Cerebellar nuclear complex (tissue), 1 donor: ENCODE measurements at places on chromosomes 7 and 10.

DNA sequence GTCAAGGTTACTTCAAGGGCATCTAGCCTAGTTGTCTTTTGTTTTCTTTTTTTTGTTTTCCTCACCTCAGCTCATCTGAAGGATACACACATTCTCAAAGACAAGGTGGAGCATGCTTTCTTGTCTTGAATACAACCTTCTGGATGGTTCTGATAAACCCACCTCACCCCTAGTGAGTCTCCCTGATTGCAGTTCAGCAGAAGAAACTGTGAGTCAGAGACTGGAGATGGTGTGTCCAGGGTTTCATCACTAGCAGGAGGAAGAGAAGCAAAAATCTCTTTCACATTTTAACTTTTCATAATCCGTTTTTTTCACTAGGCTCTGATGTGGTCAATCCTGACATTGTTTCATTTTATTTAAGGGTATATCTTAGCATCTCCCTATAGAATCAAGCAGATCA, 143.0 kb upstream of the NRBF2 start:
- DNase-seq, result no peak

GRCh38 chr7:43104874-43105520, 7.5 kb upstream of the HECW1 start:
- DNase-seq, result no peak

DNA sequence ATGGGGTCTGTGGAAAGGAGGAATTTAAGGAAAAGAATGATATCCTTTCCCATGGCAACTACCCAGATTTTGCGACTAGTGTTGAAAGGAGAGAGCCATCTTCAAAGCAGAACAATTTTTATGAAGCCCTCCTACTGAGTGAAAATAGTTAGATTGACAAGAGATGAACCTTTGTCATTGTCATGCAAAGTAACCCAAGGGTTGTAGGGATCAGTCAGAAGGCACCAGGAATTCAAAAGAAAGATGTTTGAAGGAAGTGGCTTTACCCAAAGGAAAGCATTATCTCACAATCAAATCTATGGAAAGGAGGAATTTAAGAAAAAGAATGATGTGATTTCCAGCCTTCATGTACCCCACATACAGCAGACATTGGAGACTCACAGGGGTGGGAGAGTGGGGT, 544.4 kb downstream of the IPMK start:
- DNase-seq, result no peak

- DNase-seq, result no peak
Measured at GRCh38 chr7:140873434-140873833, 51.3 kb downstream of the BRAF start.

DNA sequence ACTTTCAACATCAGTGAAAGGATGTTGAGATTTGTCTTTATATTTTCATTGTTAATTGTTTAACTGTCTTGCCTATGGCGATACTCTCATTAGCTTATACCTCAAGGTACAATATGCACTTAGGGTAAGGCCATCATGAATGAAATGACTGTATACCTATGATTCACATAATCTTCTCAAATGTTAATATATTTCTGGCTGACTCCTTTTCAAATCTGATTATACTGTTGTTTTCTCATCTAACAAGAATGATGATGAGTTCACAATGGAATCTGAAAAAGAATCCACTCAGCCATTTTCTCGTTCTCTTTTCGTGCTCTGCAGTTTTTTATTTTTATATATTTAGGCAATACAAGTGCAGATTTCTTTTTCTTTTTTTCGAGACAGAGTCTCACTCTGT, 159.1 kb downstream of the ARHGAP12 start:
- no peak for DNase-seq

DNA sequence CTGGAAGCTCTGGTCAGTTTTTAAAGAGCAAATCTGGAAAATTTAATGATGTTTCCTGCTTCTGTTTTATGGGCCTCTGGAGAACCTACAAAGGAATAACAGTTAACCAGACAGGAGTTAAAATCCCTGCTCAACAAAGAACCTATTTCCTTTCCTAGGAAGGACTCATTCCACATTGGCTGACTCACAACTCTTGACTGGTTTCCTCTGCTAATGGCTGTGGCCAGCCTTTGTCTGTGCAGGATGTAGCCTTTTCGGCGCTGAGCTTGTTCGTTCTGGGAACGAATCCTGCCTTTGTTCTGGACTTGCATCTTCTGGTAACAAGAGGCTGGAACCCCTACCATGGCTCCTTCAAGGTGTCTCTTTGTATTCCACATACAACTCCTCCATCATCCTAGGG, 112.8 kb upstream of the PDCD4 start:
- DNase-seq, result no peak

DNA sequence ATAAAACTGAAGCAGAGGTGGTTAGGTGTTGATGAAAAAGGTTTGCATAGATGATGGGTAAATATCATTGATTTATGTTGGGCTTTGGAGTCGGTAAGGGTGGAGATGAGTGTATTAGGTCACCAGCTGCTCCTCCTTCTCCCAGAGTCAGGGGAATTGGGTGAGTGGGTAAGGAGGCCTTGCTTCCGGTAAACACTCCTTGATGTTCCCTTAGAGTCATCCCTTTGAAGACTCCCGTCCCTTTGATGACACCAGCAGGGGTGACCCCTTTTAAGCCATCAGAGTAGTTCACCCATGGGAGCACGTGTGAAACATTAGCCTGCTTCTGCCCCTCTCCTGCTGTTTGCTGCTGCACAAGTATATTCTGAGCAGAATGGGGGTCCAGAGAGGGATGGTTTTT, 92.2 kb upstream of the DKK1 start:
- no peak for DNase-seq

GRCh38 chr10:124688889-124689670, 55.1 kb downstream of the FAM53B start:
- no peak for DNase-seq

GRCh38 chr7:97018791-97019531, 5.7 kb downstream of the DLX5 start:
- DNase-seq, result no peak

GRCh38 chr10:85204814-85205213, 876.4 kb downstream of the CCSER2 start:
- DNase-seq, result no peak

GRCh38 chr7:2819161-2819953, 24.8 kb downstream of the GNA12 start:
- DNase-seq, result no peak

DNA sequence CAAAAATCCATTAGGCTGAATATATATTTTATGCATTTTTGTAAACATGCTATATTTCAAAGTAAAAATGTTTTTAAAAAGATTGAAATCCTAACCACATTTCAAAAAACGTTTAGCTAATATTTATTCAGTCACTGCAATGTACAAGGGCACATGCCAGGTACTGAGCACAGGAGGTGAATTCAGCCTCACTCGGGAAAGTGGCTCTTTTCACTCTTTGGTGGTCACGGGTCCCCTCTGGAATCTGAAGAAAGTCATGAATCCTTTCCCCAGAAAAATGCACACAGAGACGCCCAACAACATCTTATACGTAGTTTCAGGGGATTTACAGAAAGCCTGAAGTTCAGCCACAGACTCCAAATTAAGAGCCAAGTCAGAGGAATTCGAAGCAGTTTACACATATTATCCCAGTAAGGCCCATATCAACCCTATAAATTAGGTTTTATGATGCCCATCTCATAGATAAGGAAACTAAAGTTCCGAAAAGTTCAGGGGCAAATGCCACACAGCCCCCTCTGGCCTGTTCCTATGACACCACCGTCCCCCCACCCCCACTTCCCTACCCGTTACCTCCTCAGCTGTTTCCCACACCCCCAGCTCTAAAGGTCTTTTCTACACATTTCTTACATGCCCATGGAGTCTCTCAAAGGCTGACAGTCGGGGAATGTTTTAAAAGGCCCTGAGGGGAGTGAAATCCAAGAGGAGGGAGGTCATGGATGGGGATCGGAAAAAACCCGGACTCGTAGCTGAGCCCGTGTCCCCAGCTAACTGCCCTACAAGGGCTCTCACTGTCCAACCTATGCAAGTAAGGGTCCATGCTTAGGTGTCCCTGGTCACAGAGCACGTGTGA, 9.6 kb upstream of the SVOPL start:
- no peak for DNase-seq

DNA sequence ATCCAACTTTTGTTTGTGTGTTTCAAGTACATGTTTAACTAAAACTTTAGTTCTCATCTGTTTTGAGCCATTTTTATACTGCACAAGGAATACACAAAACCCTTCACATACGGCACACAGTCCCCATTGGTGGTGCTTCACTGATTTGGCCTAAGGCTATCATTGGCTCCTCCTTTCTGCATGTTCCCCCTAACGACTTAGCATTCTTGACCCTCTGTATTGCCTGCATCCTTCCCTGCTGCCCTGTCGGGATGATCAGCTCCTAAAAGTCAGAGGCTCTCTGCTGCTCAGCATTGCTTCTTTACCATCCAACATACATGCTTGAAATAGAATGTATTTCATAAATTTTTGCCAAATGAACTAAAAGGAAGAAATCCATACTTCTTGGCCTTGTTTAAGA, 111.4 kb upstream of the ABCB5 start:
- no peak for DNase-seq

DNA sequence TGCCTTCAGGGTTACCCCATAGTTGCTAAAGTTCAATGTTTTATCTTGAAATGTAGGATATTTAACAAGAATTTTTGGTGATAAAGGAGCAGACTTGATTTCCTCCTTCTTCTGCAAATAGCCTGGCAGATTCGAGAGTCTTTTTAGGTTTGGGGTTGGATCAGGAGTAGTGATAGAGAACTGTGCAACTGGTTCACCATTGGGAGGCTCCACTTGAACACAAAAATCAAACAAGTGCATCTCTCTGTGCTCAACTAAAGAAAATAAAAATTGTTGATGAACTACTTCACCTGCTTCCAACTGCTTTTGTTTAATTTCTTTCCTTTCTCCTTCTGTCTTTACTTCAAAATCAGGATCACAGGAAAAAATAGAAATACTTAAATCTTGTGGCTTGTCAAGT, 58.5 kb downstream of the MACC1 start:
- DNase-seq, result no peak

GRCh38 chr7:41579961-41580935, 122.6 kb downstream of the INHBA start:
- DNase-seq, result no peak

GRCh38 chr10:93680412-93681047, 21.9 kb downstream of the FRA10AC1 start:
- no peak for DNase-seq

GRCh38 chr10:44771233-44771995, 139.7 kb upstream of the TMEM72 start:
- DNase-seq, result no peak

- DNase-seq, result no peak
Measured at GRCh38 chr7:46291050-46291438, 370.0 kb upstream of the IGFBP3 start.

DNA sequence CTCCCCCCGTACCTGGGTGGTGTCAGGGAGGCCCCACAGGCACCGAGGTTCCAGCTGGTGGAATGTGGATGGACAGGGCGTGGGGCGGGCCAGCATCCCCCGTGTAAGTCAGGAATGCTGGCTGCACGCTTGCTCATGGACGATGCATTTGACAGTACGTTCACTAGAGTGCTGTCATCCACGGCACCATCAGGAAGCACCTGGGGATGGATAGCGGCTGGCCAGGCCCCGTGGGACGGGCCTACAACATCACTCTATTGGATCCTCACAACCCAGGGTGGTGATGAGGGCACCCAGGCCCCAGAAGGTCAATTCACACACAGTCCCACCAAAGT, 63.6 kb downstream of the INSIG1 start:
- DNase-seq, result no peak

DNA sequence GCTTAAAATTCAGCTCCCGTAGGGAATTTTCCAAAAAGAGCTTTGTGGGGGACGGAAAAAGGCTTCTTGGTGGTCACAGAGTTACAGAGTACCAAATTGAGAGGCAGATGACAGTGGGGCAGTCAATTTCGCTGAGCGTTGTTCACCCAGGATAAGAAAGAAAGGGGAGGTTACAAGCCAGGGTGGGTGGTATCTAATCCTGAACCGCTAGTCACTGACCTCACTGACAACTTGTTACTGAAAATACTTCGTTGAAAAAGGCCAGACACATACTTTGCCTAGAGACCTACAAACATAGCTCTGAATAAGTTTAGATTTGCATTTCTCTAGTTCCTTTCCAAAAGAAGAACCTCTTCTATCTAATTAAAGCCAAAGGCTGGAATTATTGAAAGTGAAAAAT, at the start of gene CTNNA3:
TSS of gene CTNNA3 (minus strand) at position 167 of the 400 bp plus-strand sequence.
- no peak for DNase-seq

DNA sequence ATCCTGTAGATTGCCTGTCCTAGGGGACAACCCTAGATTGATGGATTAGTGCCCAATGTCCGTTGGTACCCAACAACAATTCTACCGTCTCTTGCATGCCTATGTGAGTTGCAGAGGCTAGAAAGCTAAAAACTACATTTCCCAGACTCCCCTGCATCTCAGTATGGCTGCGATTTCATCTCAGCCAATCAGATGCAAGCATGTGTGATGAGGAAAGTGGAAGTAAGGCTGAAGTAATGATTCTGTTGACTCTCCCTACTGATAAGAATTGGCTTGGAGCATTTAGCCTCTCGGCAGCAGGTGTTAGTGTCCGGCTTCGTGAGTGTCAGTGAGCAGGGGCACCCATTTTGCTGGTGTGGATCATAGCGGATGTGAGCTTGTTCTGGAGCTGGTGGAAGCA, 171.9 kb downstream of the FGFR2 start:
- no peak for DNase-seq

- DNase-seq, result no peak
Measured at GRCh38 chr10:3652886-3653285, 132.1 kb downstream of the KLF6 start.

DNA sequence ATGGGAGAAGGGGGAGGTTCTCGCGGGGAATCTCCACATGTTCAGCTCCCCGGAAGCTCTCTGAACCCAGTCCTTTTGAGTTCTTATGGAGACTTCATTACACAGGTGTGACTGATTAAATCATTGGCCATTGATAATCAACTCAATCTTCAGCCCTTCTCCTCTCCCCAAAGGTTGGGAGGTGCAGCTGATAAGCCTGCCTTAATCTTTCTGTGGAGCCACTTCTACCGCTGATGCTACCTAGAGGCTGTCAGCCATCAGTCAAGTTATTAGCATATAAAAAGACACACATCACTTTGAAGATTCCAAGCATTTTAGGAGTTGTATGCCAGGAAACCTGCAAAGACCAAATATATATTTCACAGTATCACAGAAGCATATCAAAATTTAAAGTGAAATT, 91.7 kb downstream of the MARCHF5 start:
- DNase-seq, result no peak

- DNase-seq, result no peak
Measured at GRCh38 chr7:33981226-33981625, 75.9 kb downstream of the BMPER start.
